ENCODE measurements at places on chromosomes 2 and 18.

- DNase-seq, result no peak
Observed at GRCh38 chr2:70986499-70987189, 8.0 kb downstream of the TEX261 start.

DNA sequence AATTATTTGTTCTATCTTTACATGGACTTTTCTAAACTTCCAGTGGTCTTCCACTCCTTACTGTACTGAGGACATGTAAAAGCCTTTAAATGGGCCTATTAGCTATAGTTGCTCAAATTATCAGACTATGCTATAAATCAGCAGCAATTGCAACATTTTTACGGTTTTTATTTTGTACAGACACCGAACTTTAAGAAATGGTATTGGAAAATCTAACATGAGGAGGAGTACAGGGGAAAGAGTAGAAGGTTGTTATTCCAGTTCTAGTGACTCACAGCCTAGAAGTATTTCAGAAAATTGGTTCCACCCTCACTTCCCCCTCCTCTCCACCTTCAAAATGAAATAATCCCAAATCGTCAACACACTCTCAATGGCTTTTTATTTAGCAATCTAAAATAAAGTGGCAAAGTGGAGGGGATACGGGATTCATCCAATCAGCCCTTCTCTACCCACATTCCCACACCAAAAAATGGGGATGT is 1.1 kb downstream of the NCKAP1 start:
- DNase-seq, result no peak

DNA sequence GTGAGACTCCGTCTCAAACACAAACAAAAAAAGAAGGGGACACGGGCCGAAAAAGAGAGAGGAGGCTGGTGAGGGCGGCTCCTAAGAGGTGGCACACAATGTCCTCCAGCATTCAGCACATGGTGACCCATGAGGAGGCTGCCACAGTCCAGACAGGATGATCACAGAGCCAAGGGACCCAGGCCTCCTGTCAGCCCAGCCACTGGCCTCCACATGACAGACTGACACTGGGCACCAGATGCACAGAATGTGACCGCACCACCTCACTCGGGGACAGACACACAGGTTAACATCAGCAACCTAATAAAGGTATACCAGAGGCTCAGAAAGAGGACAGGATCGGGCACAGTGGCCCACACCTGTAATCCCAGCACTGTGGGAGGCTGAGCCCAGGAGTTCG is 21.0 kb downstream of the PASK start:
- no peak for DNase-seq

DNA sequence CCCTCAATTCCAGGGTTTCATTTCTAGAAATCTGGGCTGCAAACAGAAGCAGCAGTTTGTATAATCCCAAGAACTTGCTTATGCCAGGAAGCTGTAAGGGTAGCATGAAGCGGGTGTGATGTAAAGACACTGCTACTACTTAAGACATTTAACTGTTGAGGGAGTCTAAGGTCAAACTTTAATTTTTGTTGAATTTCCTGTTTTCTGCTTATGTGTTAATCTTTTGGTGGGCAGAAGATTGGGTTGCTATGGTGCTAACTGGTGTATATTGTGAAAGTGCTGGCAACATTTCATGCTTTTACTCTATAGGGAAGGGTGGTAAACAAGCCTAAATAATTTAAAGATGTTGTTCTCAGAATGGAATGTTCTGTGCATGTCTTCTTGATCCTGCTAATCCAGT is 2.7 kb downstream of the NCOA1 start:
- DNase-seq, result no peak

GRCh38 chr2:225573603-225574002 is 174.1 kb downstream of the NYAP2 start:
- DNase-seq, result no peak

DNA sequence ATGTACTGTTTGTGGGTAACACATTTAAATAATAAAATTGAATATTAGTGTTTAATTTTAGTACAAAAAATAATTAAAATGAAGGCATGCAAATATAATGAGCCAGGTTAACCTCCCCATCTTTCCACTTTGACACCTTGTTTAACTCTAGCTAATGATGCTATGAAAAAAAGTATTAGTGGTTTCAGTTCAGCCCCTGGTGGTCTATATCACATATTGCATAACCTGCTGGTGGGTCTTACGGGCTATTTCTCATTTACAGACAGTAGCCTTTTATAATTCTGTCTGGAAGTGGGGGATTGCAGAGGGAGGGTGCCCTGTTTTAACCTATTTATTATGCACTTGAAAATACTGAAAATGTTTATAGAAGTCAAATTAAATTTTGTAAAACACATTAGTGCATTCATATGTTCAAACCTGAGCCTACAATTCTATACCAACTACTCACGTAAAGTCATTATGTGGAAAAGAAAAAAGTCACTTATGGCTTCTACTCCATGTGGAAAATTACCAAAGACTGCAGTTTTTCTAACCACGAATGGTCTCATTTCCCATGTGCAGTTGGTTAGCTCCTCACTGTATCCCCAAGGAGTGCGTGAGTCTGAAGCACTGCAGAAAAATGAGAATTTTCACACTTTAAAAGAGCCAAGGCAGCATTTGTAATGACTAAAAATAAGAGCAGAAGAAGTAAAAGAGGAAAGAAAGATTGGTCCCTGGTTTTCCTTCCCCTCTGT is 381.0 kb downstream of the MTX2 start:
- DNase-seq, result no peak

DNA sequence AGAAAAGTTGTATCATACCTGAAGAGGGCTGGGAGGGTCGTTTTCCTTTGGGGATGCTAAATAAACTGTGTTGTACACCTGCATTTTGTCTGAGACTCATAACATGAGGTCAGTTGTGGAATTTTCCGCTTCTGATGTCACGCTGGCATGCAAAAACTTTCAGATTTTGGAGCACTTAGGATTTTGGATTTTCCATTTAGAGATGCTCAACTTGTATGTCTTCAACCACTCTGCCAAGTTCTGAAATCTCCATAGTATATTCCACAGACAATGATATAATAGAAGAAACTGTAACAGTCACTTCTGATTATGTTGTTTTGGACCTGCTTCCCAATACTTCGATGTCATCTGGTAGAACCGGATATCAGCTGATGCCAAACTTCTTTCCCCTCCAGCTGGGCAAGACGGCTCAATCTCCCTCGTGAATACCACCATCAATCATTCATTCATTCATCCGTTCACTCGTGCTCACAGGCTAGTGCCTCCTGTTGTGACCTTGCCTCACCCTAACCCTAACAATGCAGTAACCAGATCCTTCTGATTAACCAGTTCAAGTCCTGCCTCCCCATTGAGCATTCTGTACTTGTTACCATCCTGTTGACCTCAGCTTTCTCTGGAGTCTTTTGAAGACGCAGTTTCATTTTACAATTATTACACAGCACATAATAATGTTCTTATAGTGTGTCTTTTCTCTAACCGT is 5.3 kb upstream of the PLEKHH2 start:
- no peak for DNase-seq

DNA sequence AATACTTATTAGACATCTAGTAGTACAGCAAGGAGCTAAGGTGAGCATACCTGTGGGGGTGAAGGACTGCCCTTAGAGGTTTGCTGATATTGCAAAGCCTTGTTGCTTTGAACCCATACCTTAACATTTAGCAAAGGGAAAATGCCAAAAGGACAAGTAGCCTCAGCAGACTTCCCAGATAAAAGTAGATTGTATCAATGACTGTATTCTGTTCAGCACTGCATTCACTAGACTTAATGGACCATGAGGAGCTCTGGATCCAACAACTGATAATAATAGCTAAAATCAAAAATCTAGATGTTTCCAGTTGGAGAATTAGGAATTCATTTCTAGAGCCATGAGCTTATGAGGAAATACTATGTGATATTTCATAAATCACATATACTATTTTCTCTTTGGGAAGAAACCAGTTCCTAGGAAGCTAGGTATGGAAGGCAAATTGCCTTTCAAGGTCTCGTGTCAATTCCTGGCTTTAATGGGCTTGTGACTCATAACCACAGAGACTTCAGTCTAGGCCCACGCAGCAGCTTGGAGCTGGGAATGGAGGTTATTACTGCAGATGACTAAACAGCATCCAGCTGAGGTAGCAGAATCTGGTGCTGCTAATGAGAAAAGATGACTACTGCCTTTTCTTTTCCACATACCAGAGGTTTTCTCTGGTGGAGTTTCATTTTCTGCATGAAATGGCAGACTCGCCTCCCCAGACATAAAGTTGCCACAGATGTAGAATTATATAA is 191.2 kb upstream of the NABP1 start:
- DNase-seq, result no peak

DNA sequence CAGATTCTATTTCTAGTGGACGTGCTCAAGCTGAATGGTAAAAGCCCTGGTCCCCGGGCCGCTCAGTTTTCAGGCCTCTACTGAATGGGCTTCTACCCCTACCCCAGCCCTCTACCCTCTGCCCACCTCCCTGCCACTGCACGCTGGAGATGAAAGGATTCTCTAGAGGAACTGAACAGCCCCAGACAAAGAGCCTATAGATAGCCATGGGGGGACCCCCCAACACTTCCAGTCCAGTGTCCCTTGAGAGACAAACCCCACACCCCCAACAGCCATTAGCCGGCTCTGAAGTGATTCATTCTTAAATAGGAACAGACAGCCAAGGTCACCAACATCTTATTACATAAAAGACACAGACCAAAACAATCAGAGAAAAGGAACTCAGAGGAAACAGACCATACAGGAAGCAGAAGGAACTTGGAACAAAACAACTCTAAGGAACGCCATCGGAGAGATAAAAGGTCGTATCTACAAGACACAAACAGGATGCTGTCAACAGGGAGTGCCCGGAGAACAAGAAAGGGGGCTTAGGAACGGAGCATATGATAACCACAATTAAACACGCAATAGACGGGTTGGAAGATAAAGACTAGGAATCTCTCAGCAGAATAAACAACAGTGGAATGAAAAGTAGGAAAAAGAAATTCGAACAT is 23.5 kb downstream of the TMEM37 start:
- no peak for DNase-seq

GRCh38 chr18:9174302-9174701 is 37.7 kb downstream of the ANKRD12 start:
- no peak for DNase-seq

DNA sequence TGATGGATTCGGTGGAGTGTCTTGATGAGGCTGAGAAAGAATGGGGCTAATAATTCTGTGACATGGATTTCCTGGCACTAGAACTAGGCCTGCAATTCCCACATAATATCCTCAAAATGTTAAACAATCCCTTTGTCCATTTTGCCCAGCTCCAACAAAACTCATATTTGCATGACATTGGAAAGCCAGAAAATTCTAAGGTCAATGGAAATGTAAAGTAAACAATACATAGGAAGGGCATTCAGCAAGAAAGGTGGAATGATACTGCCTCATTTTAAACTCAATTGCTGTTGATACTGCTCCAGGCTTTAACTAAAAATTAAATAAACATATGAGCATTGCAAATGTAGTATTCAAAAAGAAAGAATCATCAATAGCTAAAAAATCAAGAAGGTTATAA is 434.8 kb upstream of the SLC8A1 start:
- DNase-seq, result no peak

- no peak for DNase-seq
Observed at GRCh38 chr2:45905632-45905958, 254.1 kb downstream of the PRKCE start.

DNA sequence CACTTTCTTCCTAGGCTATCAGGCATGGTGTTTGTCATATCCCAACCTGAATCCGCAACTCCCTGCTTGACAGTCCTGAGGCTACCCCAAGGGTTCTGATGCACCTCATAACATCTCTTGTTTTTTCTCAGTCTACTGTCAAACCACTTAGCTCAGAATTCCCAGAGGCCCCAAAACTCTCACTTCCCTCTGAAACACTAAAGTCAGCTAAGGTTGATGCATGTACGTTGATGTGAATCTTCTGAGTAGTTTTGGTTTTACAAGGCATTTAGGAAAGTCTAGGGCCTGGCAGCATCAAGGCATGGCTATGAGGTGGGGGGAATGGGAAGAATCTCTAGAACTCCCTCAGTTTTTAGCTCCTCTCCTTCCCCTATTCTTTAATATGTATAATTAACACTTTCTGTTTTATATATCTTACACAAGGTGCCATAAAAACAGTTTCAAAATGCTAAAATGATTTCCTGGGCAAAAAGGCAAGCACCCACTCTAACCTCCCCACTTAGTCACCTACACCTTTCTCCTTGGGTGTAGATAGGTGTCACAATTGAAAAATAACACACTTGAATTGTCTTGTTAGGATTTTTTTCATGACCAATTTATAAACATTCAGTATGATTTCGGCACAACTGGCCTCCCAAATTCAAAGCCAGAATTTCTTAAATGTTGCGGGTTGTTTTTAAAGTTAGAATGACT is 71.4 kb upstream of the TANK start:
- no peak for DNase-seq

GRCh38 chr2:154882725-154883124 is 184.2 kb downstream of the KCNJ3 start:
- DNase-seq, result no peak

DNA sequence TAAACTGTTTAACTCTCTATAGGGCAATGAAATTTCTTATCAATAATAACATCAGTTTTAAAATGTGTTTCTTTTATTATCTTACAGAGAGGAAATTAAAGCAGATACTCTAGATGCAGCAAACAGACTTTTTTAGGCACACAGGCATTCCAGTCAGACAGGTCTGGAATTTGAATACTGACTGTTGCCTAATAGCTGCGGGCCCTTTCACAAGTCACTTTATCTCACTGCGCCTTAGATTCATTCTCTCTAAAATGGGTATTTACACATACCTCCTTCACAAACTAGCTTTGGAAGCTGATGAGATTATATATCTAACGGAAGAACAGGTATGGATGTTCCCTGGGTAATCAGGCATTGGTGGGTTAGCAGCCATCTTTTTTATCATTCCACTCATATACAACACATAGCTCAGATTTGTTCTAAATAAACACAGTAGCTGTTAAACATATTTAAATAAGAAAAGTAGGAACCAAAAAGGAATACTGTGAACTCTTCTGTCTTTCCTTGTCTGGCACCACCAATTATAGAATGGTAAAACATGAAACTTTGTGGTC is 104.2 kb downstream of the LRP2 start:
- DNase-seq, result no peak

Data from body of pancreas (tissue), 4 donors.